ENCODE measurements at places on chromosomes 5 and 9.

DNA sequence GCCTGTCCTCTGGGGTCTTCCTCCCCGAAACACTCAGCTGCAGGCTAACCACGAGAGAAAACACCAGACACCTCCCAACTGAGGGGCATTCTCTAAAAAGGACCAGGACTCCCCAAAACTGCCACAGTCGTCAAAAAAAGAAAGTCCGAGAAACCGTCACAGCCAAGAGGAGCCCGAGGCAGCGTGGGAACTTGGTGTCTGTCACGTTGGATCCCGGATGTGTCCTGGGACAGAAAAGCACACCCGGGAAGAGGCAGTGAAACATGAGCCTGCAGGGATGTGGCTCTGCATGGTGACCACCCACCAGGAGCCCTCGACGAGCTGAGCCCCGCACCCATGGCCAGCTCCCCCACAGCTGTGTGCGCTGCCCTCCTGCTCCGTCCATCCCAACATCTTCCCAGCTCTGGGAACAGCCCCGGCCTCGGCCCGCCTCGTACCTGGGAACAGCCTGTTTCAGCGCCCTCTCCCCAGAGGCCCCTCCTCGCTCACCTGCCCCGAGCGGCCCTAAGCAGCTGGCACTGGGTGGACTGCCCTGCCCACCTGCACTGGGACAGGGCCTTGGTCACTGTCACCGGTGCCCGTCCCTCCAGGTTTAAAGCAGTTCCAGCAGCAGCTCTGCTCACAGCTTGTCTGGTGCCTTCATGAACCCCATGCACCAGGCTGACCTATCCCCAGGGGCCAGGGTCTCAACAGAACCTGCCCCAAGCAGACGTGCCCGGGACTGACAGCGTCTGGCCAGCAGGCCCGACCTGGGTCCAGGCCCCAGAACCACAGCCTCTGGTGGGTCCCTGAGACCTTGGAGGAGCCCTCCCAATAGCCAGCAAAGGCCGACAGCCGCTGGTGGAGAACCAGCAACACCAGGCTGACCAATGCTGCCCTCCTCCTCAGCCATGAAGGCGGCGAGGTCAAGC, 10.9 kb downstream of the SLC12A7 start:
- no peak for DNase-seq

- no peak for DNase-seq
Observed at GRCh38 chr5:1522601-1523479, 920 bp downstream of the LPCAT1 start.

GRCh38 chr5:171846323-171846722, 60.7 kb downstream of the SMIM23 start:
- DNase-seq: no peak

DNA sequence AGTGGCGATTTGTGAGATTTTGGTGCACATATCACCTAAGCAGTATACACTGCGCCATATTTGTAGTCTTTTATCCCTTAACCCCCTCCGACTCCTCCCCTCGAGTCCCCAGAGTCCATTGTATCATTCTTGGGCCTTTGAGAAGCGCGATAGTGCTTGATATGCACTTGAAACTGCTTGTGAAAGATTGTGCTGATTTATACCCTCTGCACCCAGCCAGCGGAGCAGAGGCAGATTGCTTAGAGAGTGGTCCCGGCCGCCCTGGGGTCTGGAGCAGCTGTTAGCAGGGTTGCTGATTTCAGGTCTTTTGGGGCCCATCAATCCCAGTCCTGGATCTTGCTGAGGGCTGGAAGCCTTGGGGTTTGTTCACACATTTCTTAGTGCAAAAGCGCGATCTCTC, 13.0 kb upstream of the FAM240B start:
- DNase-seq: no peak

DNA sequence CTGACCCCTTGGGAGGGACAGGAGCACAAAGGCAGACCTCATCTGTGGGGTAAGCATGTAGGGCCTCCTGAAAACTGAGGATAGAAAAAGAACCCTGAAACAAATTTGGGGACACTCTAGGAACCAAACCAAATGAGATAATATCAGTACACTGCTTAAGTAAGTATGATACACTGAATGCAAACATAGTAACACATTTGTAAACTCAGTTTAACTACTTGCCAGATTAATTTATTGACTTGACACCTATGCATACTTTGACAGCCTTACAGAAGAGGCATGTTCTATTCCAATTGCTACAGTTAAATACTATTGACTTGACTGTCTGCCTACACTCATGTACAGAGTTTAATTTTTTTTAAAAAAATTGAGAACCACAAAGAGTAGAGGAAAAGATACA, 1070.8 kb upstream of the SEMA6A start:
- no peak for DNase-seq

DNA sequence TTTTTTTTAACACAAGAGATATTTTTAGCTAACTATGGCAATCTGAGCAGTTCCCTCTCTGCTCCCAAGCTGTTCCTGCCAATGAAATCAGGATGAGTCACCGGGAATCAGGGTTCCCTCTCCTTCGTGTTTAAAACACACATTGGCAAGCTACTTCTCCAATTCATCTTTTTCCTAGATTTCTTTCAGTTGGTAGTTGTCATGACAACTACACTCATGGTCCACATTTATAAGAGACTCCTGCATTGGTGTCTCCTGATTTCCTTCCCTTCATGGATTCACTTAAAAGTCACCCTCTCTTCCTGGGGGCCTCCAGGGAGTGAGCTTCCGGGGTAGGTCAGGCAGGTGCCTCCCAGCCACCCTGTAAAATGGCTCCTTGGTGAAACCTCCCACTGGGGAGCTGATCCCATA, 72.3 kb upstream of the NIPAL4 start:
- no peak for DNase-seq

DNA sequence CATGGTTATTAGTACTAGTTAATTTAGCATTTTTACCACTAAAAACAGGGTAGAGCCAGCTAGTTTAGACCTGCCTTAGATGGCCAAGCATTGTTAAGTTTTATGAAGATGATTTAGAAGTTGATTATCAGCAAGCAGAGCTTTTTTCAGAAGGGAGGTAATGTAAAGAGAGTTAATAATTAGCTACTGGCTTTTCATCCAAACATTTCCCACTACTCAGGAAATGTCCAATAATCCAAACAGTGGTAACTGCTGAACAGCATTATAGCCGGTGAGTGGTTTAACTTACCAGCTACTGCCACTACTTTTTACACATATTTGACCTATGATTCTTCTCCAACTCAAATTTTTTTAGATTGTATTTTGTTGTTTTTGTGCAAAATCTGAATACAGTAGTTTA, 1.7 kb downstream of the ITGA1 start:
- no peak for DNase-seq

Data from HuH-7 (cell line).